KBM-7 (cell line): ENCODE measurements at places on chromosomes 3 and 15.

GRCh38 chr3:113985541-113985940 is 37.7 kb downstream of the ZDHHC23 start:
- peak; percentile 49 for DNase-seq

- DNase-seq, result peak; percentile 38
These were observed 113.2 kb downstream of the PPP2R3A start for GRCh38 chr3:136078421-136079364.

DNA sequence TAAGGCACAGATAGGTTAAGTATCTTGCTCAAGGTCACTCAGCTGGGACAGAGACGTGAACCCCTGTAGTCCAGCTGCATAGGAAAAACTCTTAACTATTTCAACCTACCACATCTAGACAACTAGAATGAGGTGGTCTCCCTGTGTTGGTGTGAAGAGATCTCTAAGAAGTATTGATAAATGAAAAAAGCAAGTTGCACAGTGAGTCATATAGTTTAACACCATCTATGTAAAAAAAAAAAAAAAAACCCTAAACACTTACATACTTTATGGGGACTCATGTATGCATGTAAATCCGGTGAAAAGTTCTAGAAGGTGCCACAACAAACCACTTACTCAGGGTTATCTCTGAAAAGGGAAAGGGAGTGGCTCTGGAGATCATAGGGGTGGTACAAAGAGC is 185.5 kb downstream of the SATB1 start:
- no peak for DNase-seq

- peak; percentile 30 for DNase-seq
These were observed 46.8 kb downstream of the MGLL start for GRCh38 chr3:127775398-127776109.

- peak; percentile 89 for DNase-seq
These were observed at the start of gene AP3B2 for GRCh38 chr15:82709421-82710207. Gene AP3B2 (minus strand): TSS chr15:82709875. CDS start chr15:82709706, 169 bp downstream.
